ENCODE measurements at places on chromosomes 1 and 21. TPM values are rescaled to one million over a fixed set of nuclear protein-coding genes. Genes with fewer than 3 reads are reported as not detected.
A peak's percentile ranks its signal among the peaks of the same experiment; 100 is the strongest.

DNA sequence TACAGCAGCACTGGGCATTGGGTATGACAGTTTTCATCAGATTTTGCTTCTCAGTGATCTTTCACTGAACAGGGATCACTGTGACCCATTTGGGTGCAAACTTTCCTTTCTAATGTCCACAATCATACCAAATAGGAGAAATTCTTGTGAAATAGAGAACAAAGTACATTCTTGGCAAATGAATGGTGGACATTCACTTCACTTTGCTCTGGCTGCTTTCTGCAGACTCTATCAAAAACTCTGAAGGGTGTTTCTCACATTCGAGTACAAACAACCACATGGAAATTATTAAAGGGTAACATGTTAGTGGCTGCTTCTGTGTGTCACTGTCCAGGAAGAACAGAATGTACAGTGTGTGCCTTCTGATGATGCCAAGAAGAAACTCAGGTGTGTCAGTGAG, 61.9 kb upstream of the ADAM30 start:
- DNase-seq = no peak

DNA sequence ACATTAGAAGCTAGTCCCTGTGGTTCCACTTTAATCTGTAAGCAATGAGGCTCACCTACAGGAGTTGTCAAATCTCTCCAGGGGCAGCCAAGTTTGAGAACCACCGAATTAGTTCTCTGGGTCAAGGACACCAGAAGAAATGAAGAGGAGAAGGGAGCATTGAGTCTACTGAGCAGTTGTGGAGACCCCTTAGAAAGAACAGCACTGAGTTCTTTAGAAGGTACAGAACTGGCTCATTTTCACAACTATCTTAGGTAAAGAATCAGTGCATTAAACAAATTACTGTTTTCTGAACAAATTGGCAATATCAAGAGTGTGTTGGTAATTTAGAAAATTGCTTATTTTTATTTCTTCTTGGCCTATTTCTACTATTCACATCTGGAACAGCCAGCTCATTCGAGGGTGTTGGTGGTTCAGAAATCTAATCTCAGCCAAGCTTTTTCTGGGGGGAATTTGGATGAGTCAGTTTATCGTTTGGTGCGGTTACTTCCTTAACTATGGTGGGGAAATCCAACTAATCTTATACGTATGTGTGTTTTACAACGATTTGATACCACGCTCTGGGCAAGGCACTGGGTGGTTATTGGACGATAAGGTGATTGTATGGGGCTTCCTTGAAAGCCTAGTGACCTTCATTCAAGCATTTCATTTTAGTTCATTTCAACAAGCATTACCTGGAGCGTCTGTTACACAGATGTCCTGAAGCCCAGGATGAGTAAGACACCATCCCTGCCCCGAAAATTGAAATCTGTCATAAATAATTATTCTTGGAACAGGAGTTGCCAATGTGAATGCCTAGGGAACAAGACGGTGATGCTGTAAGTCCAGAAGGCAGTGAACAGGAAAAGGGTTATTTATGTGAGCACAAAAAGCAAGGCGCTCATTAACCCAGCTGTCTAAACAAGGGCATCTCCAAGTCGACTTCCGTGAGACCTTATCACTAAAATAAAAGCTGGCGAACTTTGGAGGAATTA, 52.0 kb upstream of the TMPRSS2 start:
- DNase-seq = peak; percentile 94

- DNase-seq = peak; percentile 89
Observed at GRCh38 chr1:156898161-156898566, 4.6 kb downstream of the PEAR1 start.

DNA sequence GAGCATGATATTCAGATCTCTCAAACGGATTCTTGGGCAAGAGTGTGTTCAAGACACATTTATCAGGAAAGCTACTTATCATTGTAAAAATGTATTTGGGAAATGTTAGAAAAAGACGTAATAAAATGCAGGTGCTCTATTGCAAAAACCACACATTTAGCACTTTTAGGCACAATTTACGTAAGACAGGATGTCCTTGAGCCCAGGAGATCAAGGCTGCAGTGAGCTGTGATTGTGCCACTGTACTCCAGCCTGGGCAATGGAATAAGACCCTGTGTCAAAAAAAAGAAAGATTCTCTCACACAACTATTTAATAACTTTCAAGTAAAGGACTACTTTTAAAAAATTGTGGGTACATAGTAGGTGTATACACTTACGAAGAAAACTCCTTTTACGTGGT, 18.4 kb downstream of the SLC25A33 start:
- no peak for DNase-seq

HTR6 gene
- not detected for total RNA-seq

DNA sequence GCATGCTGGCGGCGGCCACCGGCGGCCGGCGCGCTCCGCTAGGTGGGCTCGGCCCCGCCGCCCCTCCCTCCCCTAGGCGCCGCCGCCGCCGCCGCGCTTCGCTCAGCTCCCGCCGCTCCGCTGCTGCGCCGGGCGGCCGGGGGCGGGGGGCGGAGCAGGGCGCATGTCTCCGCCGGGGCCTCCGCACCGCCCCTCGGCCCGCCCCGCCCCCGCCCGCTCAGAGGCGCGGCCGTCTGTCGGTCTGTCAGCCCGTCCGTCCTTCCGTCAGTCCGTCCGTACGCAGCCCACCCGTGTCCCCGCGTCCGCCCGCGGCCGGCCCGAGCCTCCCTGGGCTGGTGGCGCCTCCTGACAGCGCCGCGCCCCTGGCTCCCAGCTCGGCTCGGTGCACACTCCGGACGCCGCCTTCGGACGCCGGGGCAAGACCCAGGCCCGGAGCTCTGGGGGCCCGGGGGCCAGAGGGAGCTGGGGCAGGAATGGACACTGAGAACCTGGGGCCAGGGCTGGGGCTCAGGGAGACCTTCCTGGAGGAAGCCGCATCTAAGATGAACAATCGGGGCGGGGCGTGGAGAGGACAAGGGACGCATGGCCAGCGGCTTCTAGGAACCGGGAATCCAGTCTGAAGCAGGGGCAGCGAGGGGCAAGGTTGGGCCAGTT, at the start of gene GPR153:
TSS of gene GPR153 (minus strand) at position 138 of the 654 bp plus-strand sequence. CDS start 6,193 bp downstream, outside the sequence.
- DNase-seq = no peak

DNA sequence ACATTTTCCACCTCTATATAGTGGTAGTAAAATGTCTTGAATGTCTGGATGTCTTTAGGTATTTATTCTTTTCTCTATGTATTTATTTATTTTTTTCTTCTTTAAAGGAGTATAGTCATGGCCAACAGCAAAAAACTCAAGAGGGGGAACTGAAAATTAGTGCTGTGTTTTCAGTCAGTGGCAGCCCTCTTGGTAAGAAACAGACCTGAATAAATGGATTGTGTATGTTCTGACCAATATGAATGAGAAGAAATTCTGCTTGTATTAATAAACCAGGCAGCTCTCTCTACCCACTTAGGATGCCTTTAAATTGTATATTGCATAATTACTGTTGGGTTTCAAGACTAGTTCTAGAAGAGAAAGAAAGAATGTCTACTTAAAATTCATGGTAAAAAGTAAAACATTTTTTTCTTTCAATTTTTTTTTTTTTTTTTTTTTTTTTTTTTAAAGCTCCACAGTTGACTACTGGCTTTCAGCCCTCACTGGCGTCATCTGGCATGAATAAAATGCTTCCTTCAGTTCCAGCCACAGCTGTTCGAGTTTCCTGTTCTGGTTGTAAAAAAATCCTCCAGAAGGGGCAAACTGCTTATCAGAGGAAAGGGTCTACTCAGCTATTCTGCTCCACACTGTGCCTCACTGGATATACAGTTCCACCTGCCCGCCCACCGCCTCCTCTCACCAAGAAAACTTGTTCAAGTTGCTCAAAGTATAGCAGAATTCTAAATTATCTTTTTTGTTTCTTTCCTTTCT, 101.6 kb downstream of the ZMYM4 start:
- DNase-seq = no peak

POGZ gene
- 30.3 TPM for total RNA-seq

FALEC gene
- total RNA-seq = 0.55 TPM

DNA sequence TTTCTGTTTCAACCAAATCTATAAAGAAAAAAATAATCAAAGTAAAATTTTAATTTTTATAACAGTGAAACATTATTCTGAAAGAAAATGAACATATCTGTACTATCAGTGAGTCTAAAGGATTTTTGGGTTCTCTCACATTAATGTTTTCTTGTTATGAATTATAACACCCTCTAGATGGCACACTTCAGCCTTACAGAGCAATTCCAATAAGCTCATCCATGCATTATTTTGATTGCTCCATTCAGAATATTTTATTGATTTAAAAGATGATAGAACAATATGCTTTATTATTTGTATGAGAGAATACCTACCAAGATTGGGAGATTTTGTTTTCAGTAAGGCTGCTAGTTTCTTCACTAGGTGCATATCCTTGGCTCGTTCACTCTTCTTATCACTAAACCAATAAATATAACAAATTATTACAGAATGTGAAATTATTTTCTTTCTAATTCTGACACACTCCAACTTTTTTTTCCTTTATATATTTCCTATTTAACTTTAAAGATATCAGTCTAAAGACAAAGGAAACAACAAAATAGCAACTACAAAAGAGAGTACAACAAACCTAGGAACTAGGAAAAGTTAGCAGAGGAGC, 82.4 kb downstream of the RAB3GAP2 start:
- DNase-seq = peak; percentile 18

GRCh38 chr21:33403128-33403785, at the start of gene IFNGR2:
TSS of gene IFNGR2 (plus strand) at chr21:33403413. CDS start at chr21:33403544, 131 bp downstream.
- no peak for DNase-seq

PTGFRN gene
- 44.5 TPM for total RNA-seq

CR2 gene
- not detected for total RNA-seq

GRCh38 chr21:34667761-34668160, 1.0 kb upstream of the CLIC6 start:
- DNase-seq = no peak

CFAP74 gene
- not detected for total RNA-seq

GRCh38 chr1:35210321-35211119, 17.6 kb upstream of the SFPQ start:
- DNase-seq = no peak

RGS8 gene
- total RNA-seq = 0.29 TPM

PBX1 gene
- 11.7 TPM for total RNA-seq

COL9A2 gene
- 0.67 TPM for total RNA-seq

- DNase-seq = no peak
Observed at GRCh38 chr1:22806584-22806983, 95.9 kb downstream of the EPHB2 start.

GRCh38 chr1:39787468-39787867, 1.2 kb downstream of the BMP8B start:
- DNase-seq = no peak

DNA sequence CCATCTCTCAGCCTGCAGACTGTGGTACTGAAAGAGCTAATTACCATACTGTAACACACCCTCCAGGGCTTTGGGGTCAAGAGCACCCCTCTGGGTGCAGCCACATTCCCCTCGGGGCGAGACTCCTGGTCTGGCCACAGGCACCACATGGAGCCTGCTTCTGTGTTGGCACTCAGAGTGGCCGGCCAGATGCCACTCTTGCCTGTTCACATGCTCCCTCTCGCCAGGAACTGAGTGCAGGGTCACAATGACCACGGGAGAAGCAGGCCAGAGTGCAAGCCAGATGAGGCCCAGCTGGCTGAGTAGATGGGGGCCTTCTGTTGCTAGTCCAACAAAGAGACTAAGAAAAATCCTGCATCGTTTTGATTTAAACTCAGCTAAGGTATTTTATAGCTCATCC, 864.0 kb downstream of the KCNT2 start:
- DNase-seq = no peak

DNA sequence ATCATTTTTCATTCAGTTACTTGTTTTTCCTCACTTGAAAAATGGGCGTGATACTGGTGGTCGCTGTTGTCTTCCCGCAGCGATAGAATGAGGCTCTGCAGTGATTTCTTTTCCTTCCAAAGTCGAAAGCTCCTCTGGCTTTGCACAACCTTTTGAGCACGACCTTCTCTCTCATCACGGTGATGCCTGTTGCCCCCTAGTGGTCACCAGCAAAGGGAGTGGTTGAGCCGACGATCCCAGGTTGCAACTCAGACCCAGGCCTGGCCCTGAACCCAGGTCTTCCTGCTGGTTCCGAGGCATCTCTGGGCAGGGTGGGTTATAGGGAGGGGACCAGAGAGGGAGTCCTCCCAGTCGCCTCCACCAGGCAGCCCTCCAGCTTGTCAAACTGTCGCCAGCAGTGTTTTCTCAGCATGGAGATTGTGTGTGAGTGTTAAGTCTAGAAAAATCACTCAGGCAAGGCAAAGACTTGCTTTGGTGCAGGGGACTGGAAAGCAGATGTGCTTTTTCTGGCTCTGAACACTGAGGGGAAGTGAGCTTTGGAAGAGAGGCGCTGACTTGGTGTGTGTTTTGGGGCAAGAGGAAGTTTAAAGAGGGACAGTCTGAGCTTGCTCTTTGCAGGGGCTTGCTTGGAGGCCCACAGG, 285.3 kb downstream of the CAMTA1 start:
- peak; percentile 49 for DNase-seq

DNA sequence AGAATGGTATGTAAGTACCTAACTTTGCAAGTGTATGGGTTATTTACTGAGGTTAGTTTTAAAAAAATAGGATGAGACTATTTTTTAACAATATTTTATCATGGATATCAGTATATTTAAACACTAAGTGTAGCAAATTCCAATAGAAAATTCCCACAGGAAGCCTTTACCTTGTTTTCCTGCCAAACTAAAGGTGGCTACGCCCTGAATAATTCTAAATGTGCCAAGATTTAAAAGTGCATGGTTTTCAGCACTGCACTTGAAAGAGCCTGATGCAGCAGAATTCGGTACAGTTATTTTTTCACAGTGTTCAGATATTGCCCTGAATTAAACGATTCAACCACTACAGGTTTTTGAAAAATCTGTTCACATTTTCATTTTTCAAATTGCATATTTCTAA, 1622.8 kb upstream of the B3GALT2 start:
- no peak for DNase-seq

Measured in A172 (cell line).